Activated gamma-delta T cell (primary cell): ENCODE measurements at places on chromosomes 16 and 17.
A peak's percentile ranks its signal among the peaks of the same experiment; 100 is the strongest.

DNA sequence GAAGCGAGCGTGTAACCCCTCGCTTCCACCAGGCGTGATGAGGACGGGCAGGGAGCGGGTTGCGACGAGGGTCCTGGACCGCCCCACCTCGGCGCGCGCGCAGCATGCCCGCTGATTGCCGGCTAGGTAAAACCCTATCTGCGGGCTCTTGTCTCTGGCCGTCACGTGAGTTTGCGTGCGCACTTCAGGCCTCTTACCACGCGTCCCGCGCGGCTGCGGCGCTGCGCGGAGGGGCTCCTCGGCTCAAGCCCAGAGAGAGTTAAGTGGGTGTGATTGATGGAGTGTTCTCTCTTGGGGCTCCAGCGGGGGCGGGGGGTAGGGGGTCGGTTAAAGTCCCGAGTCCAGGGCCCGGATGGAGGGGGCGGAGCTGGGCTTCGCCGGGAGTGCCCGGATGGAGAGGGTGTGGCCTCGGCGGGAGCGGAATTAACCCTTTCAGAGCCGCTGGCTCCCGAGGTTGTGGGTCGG lies 7.9 kb downstream of the KDM6B start:
- peak; percentile 90 for DNase-seq

GRCh38 chr17:62062302-62062701 lies 2.8 kb downstream of the MED13 start:
- no peak for DNase-seq

DNA sequence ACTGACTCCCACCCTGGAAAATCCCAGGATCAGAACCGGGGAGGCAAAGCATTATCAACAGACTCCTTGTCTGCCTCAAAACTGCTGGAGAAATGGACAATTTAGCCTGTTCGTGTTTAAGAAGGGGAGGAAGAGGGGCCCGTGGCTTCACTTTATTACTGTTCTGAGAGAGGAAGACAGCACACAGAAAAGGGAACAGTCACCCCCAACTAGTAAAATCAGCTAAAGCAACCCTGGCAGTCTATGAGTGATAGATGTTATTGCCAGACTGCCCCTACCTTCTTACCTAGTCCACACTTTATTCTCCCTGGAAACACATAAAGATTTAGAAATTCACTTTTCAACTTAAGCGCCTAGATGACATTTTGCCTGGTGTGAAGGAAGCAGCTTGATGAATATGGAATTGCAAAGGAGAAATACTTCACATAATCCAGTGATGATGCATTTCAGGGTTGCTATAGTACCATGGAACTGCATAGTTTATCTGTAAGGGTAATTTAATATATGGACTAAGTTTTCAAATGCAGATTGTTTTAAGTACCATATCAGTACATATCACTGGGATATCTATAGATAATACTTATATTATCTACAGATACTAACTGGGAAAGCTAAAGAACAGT lies 36.9 kb upstream of the TRAP1 start:
- DNase-seq, result no peak

DNA sequence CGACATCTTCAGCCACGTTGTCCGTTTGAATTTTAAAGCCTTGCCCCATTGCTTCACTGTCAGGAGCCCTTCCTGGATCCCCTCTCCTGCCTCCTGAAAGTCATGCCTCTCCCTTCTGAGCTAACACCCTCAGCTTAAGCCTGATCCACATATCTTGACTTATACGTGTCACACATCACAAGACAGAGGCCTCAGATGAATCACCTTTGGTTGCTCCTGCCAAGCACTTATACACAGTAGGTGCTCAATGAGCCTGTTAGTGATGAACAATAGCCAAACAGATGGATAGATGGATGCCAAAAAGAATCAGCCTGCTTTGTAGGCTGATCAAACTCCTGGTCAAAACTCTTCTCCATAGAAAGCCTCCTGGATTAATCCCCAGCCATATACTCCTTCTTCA lies 31.8 kb downstream of the PITPNM3 start:
- no peak for DNase-seq

DNA sequence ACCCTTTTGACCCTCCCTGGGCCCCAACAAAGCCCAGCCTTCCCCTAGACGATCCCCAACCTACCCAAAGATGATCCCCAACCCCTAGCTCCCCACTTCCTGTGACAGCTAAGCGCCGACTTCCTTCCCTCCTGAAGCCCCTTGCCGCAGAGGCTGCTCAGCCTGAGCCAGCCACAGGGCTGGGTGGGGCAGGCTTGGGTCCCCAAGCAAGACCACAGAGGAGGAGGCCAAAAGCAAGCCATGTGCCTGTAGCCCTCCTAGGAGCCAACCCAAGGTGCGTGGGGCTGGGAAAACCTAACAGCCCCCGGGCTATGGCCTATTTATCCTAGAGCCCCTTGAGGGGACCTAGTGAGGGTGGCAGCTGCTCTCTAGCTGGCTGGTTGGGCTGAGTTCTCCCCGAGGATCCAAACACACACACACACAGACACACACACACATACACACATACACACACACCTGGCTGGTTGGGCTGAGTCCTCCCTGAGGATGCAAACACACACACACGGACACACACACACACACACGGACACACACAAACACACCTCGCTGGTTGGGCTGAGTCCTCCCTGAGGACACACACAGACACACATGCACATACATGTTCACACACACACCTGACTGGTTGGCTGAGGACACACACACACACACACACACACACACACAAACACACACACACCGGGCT lies 4.8 kb downstream of the ARRB2 start:
- DNase-seq, result peak; percentile 37

DNA sequence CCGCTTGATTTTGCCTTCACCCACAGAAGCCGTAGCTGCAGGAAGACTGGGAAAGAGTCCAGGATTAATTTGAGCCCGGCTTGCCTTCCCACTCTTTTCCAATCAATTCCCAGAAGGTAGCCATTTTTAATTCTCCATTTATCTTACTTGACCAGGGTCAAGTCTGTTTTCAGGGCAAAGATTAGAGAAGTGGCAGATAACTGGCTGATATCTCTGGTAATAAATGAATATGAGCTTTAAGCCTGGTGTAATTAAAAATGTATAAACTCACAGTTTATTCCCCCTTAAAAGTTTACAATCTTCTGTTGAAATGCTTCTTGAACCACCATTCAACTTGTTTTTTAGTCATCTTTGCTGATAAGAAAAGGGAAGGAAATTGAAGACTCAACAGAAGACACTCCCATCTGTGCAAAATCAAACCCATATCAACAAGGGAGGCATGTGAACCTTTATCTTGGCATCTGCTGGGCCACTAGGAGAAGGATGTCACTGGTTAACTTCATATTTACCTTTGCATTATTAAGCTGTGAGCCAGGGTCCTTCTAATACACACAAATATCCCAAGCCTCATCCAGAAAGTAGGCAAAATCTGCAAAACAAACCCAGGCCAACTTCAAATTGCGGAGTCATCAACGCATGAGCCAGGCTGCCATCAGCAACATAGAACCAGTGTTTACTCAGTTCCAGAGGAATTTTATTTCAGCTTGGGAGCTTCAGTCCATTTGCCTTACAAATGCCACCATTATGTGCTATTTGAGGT lies 314.6 kb upstream of the MAF start:
- DNase-seq, result no peak

- DNase-seq, result no peak
Measured at GRCh38 chr17:55053855-55054254, 85.3 kb downstream of the STXBP4 start.
